Activated CD4-positive, alpha-beta T cell treated with anti-CD3 and anti-CD28 coated beads, Interleukin-2, amount 10 ng/mL, durations not matched to agents 24 days and 14 days (primary cell): ENCODE measurements at places on chromosomes 7 and 10. TPM values are rescaled to one million over a fixed set of nuclear protein-coding genes. Genes with fewer than 3 reads are reported as not detected.

SVIL gene
- 8.6 and 10.1 TPM in 2 replicates for total RNA-seq

CPED1 gene
- total RNA-seq: not detected in 2 replicates

ACBD7 gene
- total RNA-seq: 1.0 and 1.3 TPM in 2 replicates

PPP1R9A gene
- not detected in 2 replicates for total RNA-seq

CUZD1 gene
- 3.1 and 3.7 TPM in 2 replicates for total RNA-seq

SMARCD3 gene
- 2.2 and 2.9 TPM in 2 replicates for total RNA-seq

MYPN gene
- not detected in 2 replicates for total RNA-seq

RBP3 gene
- total RNA-seq: not detected in 2 replicates

TMEM213 gene
- 0.09 TPM in 1 of 2 replicates, not detected in the other for total RNA-seq

ZNHIT1 gene
- 53.8 and 54.2 TPM in 2 replicates for total RNA-seq

ELOVL3 gene
- total RNA-seq: 0.14 TPM in 1 of 2 replicates, not detected in the other

TLX1 gene
- total RNA-seq: not detected in 2 replicates

GPR85 gene
- total RNA-seq: not detected in 2 replicates

TRIM24 gene
- total RNA-seq: 16.6 and 17.3 TPM in 2 replicates

RBM48 gene
- 14.4 and 17.3 TPM in 2 replicates for total RNA-seq

WEE2 gene
- total RNA-seq: not detected in 2 replicates

GPC2 gene
- total RNA-seq: 6.3 and 7.9 TPM in 2 replicates

BTBD16 gene
- total RNA-seq: not detected in 2 replicates

ATRNL1 gene
- 0.17 and 0.26 TPM in 2 replicates for total RNA-seq
